Stimulated activated CD8-positive, alpha-beta memory T cell treated with anti-CD3 and anti-CD28 coated beads, Interleukin-7, amount 100 ng/mL, for 1 hour (primary cell): ENCODE measurements at places on chromosomes 7 and 10.

GRCh38 chr10:24680647-24681524, 42.8 kb downstream of the ARHGAP21 start:
- DNase-seq, result no peak

DNA sequence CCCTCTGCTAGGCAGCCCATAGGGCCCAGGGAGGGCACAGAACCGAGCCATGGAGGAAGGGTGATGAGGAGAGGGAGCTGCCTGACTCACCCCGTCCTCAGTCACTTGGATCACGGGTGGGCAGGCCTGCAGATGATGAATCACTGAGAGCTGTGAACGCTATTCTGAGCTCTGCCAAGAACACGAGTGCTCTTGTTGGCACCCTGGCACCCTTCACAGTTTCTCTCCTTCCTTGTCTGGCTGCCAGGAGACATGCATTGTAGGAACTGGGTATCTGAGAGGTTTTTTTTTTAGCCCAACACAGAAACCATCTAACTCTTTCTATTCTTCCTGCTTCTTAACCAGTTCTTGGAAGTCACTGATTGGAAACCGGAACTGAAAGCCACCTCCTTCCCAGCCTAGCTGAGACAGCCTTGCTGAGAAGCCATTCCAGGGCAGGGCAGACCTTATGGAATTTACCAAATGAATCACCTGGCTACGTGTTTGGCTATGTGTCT, 82.1 kb downstream of the SLC37A3 start:
- no peak for DNase-seq

DNA sequence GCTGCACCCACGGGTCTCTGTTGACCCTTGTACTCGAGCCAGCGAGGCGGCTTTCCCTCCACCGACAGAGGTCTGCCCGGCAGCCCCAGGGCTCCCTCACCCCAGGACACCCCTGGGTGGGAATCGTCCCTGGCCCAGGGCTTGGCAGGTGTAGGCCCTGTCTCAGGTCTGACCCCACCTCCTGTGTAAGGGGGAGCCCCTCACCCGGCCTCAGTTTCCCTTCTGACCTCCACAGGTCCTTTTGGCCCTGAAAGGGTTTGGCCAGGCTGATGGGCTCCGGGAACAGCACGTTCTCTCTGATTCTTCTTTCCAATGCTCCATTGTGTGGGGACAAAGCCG, 25.0 kb upstream of the ELFN1 start:
- no peak for DNase-seq

GRCh38 chr10:43871545-43871944, 222.9 kb upstream of the ZNF32 start:
- no peak for DNase-seq

GRCh38 chr7:141891336-141891735, 24.9 kb upstream of the OR9A4 start:
- no peak for DNase-seq

DNA sequence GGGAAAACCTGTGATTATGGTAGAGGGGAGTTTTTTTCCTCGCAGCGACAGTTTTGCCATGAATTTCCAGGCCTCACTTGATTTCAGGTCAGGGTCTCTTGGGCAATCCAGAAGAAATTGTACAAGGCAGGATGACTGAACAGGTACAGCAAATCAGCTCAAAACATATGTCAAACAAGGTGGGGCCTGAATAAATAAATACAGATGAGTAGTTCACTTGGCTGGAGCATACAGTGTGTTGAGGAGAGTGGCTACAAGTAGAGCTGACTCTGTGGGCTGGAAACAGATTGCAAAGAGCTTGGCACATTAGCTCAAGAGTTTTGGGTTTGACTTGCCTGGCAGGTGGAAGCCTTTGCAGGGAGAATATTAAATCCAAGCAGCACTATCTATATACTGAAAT, 15.0 kb downstream of the GIMAP8 start:
- no peak for DNase-seq

DNA sequence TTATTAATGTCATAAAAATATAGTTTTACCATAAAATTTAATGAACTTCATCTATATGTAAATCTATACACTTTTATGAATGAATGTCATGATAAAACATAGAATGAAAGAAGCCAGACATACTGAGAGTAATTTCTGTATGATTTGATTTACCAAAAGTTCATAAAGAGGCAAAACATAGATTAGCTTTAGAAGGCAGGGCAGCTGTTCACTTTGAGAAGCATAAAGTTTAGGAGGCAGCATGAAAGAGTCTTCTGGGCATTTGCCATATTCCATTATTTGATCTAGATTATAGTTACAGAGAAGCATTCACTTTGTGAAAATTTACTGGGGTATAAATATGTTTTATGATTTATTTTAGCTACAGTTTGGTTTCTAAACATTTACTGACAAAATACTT, 487.2 kb downstream of the ANKRD7 start:
- DNase-seq, result no peak

- no peak for DNase-seq
These were observed 645.9 kb downstream of the ARL4A start for GRCh38 chr7:13333371-13333770.

DNA sequence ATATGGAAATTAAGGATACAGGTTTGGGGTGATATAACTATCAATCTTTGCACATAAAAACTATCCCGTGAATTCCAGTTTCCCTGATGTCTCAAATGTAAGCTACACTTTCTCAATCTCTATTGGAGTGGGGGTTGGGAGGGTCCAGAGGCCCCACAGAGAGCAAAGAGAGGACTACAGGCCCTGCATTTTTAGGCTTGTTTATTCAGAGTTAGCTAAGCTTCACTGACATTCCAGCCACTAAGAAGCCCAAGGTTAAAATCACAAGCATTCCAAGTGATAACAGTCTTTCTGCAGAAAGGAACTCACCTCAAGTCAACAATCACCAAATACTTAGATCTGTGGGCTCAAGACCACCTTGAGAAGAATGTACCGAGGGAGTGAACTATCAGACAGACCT, 31.6 kb upstream of the LAMB1 start:
- DNase-seq, result no peak
